Activated CD4-positive, alpha-beta T cell treated with anti-CD3 and anti-CD28 coated beads, Interleukin-2, amount 50 U/mL, for 16 hours (primary cell): ENCODE measurements at places on chromosomes 7 and 10.

GRCh38 chr10:55734112-55734511 lies 626.9 kb downstream of the ZWINT start:
- no peak for DNase-seq

- no peak for DNase-seq
Observed at GRCh38 chr7:80967917-80968297, 49.1 kb upstream of the SEMA3C start.

DNA sequence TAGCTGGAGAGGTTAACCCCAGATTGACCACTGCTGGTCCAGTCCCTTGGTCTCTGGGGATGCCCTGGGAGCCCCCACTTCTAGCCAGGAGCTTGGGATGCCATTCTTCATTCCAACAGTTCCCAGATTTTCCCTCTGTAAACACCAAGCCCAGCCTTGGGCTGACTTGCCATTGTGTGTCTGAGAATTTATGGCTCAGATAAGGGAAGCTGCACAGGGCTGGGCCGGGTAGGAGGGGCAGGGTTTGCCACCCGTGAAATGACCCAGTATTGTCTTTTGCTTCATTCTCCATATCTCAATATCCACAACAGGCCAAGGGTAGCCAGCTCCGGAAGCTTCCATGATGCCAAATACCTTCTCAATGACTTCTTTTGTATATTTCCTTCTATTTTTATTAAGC lies 32.1 kb downstream of the AFAP1L2 start:
- DNase-seq: no peak

GRCh38 chr10:116836902-116837523 lies 12.3 kb upstream of the ENO4 start:
- DNase-seq: no peak

DNA sequence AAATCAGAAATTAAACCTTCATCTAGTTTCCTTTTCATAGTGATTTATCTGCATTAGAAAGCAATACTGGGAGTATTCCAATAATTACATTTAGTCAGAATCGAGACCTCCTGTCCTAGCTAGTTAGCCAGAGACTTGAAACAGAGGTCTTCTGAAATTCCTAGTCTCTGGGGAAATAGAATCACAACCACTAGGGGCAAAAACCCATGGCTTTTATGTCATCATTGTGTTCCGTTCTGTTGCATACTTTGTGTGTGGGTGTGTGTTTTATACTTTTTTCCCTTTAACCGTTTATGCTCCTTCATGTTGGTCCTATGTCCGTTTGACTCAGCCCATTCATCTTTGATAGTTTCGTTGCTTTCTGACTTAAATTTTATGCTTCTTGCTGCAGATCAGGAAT lies 79.8 kb downstream of the RALA start:
- no peak for DNase-seq

DNA sequence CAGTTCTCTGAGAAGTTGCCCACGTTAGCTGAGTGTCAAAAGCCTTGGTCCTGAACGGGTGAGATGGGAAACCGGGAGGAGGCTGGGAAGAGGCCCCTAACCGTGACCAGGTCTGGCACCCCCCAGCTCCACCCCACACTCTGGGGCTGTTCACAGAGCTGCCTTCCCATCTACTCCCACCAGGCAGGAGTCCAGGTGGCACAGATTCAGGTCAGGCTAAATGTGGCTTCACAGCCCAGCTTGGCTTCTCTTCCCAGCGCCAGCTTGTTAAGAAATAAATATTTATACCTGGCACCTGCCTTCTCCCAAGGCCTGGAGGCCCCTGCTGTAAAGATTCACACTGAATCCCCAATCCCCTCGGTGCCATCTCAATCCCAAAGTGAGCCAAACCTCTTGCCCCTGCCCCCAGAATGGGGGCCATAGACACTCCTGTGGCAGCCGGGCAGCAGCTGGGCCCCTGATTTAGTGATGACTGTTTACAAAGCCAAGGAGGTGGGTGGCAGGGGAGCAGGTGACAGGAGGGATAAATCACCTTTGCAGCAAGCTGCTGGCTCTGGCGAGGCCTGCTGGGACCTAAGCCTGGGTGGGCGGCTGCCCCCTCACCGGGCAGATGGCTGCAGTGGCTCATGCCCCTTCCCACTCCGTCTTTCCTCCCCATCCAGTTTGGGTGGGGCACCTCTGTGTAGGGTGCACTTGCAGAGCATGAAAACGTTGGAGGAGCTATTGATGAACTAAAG lies 72.5 kb downstream of the GOLGA7B start:
- DNase-seq: no peak

- no peak for DNase-seq
Observed at GRCh38 chr10:101189461-101190401, 39.5 kb downstream of the LBX1 start.

DNA sequence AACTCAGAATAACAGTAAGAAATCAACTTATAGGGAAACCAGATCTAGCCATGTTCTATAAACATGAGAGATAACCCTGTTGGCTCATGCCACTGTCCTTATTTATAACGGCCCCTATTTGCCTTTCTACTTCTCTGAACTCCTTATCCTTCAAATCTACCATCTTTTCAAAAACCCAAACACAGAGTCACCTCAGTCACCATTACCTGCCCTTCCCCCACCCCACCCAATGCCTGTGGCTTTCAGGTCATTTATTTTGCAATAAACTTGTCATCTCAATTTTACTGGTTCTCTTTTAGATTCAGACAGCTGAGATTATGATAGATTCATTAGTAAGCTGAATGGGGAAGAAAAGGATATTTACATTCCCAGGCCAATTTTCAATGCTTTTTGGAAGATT lies 53.6 kb downstream of the KMT2C start:
- no peak for DNase-seq

- no peak for DNase-seq
Observed at GRCh38 chr10:78886129-78886528, 182.6 kb upstream of the ZMIZ1 start.

DNA sequence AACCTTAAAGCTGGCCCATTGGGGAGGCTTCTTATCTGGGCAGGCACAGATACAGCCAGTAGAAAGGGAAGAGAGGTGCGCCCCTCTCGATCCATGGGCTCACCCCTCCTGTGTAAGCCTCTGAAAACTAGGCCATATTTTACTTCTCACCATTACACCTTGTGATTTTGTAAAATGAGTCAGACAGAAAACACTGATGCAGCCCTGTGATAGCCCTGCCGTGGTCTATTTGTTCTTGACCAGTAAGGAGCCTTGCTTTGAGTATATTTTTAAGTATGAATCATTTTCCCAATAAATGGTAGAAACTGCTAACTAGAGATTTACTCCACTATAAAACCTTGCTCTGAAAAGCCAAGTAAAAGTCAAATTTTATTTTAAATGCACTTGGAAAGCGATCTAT lies 329.8 kb upstream of the MBL2 start:
- DNase-seq: no peak

DNA sequence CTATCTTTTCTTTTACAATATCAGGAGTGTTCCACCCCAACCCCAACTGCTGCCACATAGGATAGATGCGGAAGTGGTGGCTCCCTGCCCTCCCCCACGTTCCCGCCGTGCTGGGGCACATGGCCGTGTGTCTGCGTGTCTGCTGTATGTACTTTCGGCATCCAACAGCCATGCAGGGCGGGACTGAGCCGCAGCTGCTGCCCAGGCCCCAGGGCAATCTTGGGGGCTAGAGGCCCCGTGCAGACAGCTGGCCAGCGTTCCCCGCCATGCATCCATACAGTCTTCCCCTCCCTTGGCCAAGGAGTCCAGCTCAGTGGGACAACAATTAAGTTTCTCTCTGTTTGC lies 162.7 kb downstream of the DGKB start:
- no peak for DNase-seq

DNA sequence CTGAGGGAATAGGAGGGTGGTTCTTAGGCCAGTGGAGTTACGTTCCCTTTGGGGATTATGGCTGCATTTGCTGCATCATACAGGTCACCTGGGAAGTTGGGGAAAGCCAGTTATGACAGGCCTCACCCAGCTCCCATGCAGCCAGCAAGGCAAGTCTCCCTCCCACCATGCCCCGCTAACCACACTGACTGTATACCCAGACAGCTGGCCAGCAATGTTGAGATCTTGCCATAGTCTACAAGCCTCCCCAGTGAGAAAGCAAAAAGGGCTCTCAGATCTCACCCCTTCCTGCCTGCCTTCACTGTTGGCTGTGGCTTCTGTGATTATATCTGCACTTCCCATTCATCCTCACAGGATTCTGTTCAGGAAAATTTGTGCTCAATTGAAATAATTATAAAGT lies 133.3 kb upstream of the HGF start:
- no peak for DNase-seq

DNA sequence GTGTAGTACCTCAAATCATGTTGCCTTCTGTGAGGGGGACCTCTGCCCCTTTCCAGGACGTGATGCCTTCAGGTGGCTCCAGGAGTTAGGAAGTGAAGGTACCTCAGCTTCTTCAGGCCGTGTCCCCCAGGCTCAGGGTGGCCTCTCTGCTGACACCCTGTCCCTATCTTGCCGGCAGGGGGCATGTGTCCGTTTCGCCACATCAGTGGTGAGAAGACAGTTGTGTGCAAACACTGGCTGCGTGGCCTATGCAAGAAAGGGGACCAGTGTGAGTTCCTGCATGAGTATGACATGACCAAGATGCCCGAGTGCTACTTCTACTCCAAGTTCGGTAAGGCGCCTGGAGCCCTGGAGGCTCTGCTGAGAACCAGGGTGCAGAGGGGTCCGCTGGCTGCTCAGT lies 9.2 kb downstream of the CPSF4 start:
- no peak for DNase-seq

GRCh38 chr7:124557587-124557986 lies 208.0 kb downstream of the GPR37 start:
- DNase-seq: no peak

GRCh38 chr10:123964953-123965352 lies 73.3 kb upstream of the CPXM2 start:
- no peak for DNase-seq

- no peak for DNase-seq
Observed at GRCh38 chr10:58806323-58806722, 293.7 kb downstream of the BICC1 start.

DNA sequence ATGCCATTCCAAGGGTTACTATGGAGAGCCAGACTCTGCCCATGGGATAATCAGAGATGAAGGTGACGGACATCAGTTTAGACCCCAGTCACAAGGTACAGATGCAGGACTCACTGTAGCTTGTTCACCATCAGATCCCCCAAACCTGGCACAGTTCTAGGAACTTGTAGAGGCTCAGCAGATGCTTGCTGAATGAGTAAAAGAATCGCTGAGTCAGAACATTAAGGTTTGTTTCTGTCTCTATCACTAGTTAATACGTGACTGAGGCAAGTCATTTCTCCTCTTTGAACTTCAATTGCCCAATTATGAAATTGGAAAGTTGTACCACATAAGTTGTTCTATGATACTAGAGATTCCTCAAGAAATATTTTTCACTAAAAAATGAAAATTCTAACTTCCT lies 65.1 kb downstream of the PPP1R3C start:
- peak; percentile 21 for DNase-seq

DNA sequence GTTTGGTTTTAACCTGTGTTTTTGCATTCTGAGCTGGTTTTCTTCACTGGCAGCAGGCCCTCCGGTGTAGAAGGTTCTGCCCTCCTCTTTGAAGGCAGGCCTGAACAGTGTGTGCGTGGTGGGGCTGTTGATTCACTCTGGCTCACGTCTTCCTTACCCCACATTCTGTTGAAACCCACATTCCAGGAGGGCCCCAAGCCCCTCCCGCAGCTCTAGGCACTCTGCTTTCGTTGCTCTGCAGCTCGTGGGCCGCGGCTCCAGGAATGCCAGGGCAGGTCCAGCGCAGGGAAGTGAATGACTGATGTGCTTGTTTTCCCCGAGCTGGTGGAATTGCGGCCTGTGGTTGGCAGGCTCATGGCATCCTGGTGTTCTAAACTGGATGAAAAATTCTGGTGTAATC lies 49.0 kb downstream of the HTRA1 start:
- no peak for DNase-seq

- no peak for DNase-seq
Observed at GRCh38 chr7:23472046-23472445, 1.8 kb upstream of the IGF2BP3 start.

DNA sequence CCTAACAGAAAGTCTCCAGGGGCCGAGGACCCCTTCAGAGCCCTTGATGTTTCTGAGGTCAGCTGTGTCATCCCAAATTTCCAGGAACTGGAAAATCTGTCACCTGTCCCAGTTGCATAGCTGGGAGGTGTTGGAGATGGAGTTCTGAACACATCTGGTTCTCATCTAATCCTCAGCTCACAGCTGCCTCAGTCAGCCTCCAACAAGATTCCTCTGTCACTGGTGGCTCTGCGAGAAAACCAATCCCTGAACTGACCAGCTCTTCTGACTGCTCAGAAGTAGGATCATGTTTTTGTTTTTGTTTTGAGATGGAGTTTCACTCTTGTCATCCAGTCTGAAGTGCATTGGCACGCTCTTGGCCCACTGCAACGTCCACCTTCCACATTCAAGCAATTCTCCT lies 37.6 kb upstream of the MYL10 start:
- DNase-seq: no peak

GRCh38 chr10:15715619-15716227 lies 4.0 kb downstream of the ITGA8 start:
- DNase-seq: no peak

- no peak for DNase-seq
Observed at GRCh38 chr7:129354428-129355157, 79.6 kb upstream of the STRIP2 start.
